ENCODE measurements at places on chromosomes 16 and 17.
A peak's percentile ranks its signal among the peaks of the same experiment; 100 is the strongest.

GRCh38 chr17:40602445-40603443, 37.5 kb upstream of the CCR7 start:
- no peak for DNase-seq

- DNase-seq = no peak
Observed at GRCh38 chr16:85286951-85287814, 174.9 kb upstream of the CIBAR2 start.

GRCh38 chr17:8119581-8120519, 1.5 kb upstream of the ALOXE3 start:
- DNase-seq = peak; percentile 89

DNA sequence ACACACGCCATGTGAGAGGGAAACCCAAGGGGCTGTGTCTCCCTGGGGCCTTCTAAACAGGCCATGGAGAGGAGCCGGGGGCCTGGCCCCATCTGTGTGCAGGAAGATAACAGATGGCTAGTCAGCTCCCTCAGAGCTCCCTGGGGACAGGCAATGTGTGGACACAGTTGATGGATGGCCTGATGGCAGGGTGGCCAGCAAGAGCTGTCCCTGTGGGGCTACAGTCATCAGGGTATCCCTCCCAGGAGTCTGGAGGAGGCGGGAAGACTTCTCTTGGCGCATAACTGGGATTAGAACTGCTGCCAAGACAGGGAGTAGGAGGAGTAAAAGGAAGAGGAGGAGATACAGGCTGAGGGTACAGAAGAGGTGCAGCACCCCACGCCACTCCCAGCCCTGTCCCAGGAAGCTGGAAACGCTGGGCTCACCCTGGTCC, 17.3 kb downstream of the MYO18A start:
- DNase-seq = no peak

DNA sequence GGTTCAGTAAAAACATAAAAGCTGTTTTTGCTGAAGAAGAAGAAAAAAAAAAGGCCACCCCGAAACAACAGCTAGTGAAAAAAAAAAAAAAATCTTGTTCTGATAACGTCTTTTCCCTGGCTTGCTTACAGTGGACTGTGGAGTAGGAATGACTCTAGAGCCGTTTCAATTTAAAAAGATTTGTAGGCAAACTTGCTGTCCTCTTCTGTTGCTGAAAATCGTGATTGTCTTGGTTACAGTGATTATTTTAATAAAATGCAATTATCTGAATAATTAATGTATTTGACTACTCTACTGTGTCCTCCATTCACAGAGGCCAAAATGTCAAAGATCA, 190.6 kb upstream of the TBX2 start:
- no peak for DNase-seq

DNA sequence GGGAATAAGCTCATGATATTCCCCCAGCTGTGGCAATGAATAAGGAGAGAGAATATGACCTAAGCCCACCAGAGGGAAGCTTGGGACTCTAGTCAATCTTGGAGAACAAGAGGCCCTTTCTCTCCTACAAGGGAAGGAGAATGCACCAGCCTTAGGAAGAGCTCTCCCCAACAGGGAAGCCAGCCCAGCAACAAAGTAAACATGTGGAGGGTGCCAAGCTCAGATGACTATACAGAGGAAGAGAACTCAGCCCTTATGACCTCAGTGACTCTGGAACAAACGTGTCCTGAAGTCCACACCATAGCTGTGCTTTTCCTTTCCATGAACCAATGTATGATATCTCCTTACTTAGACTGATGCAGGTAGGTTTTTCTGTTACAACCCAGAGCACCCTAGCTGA, 219.7 kb downstream of the GSG1L start:
- DNase-seq = no peak

DNA sequence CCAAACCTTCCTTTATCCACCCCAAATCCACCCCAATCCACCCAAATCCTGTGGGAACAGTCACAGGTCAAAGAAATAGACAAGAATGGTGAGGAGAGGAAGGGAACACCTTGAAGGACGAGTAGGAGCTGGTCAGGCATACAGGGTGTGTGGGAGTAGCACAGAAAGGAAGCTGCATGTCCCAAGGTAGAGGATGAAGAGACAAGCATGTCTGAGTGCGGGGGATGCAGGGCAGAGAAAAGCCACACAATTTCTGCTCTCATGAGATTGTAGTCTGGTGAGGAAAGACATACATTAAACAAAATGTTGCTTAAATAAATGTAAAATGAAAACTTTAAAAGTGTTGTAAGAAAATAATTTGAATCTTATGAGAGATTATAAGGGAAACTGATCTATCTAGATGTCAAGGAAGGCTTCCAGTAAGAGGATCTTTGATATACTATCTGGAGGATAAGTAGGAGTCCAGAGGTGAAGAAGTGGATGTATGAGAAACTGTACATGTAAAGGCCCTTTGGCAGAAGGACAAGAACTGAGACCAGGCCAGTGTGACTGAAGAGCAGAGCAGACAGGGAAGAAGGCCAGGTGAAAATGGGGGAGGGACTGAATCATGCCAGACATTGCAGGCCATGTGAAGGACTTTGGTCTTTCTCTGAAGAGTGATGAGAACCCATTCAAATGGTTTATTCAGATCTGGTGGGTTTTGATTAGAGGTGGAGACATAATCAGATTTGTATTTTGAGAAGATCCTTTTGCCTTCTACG, 18.6 kb downstream of the TMEM98 start:
- DNase-seq = no peak

DNA sequence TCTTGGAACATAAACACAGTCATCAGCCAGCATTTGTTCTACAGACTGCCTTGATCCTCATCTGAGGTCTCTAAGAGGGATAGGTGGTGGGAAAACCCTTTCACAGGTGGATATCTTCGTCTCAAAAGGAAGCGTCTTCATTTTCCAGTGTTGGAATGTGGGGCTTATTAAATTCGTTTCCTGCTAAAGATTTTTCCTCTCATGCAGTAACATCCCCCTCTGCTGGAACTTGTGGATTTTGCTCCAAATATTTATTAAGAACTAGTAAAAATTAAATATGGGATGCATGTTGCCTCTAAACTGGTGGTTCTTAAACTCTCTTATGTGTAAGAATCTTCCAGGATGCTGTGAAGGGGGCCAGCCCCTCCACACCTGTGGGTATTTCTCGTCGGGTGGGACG, 20.1 kb upstream of the MLYCD start:
- peak; percentile 63 for DNase-seq

DNA sequence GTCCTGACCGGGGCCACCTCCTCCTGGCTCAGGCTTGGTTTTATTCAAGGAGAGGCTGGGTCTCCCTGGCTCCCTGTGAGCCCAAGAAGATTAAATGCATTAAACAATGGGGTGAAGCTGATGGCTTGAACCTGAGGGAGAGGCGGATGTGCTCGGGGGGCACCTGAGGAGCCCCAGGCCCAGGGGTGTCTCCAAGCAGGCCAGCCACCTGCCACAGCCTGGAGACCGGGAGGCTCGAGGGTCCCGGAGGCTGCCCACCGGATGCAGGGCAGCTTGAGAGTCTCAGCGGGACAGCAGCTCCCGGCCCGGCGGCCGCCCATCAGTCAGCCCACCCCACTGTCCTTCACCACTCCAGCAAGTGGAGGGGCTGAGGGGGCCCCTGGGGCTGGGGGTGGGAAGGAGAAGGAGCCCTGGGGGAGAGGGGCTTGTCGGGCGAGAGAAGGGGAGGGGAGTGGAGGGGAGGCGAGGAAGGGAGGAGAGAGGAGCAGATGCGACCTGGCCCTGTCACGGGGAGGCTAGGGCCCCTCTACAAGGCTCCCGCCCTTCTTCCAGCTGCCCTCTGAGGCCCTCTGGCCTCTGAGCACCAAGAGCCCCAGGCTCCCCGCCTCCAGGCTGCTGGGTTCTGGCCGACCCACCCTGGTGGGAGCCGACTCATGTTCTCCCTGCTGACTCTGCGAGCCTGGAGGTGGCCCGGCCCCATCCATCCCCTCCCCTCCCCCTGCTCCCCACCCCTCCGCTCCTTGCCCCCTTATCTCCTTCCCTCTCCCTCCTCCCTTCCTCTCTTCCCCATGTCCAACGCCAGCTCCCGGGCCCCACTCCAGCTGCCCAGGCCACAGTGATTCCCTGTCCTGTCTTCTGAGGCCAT, 13.2 kb downstream of the CD7 start:
- DNase-seq = no peak

- DNase-seq = no peak
Observed at GRCh38 chr17:19553036-19553435, 19.4 kb downstream of the SLC47A1 start.

DNA sequence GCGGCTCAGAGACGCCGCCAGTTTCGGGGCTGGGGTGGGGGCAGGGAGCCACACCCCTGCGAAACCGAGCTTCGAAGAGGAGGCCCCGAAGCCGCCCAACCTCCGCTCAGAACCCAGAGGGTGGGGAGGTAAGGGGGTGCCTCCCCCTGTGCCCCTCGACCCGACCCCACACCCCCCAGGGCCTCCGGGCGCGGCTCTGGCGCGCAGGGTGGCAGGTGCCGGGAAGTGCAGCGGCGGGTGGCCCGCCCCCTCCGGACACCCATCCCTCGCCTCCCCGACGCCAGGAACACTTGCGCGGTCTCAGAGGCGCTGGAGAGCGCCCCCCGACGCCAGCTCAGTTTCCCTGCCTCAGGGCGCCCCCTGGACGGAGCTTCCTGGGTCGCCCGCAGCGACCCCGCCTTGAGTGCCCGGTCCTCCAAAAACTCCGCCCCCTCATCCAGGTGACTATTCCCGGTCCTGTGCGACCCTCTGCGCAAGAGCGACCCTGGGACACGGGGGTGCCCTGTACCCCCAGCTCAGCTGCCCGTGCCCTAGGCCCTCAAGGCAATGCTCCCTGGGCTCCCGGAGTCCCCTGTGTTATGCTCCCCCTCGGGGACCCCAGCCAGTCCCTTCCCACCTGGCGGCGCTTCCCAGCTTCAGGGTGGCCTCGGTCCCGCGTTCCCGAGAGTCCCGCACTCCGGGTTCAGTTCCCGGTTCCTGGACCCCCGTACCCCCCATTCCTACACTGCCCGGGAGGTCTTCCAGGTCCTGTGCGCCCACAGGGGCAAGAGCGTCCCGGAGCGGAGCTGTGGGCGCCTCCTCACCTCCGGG, 562 bp downstream of the PPL start:
- no peak for DNase-seq

GRCh38 chr17:14762736-14763479, 462.0 kb downstream of the HS3ST3B1 start:
- DNase-seq = no peak

Data from renal cortical epithelial cell (primary cell).